Stimulated activated CD8-positive, alpha-beta memory T cell treated with anti-CD3 and anti-CD28 coated beads, Interleukin-12 subunit alpha, Interleukin-12 subunit beta, amount 100 ng/mL, for 1 hour (primary cell): ENCODE measurements at places on chromosomes 1 and 21.

GRCh38 chr1:204094313-204094729 is 21.4 kb downstream of the SOX13 start:
- DNase-seq = no peak

DNA sequence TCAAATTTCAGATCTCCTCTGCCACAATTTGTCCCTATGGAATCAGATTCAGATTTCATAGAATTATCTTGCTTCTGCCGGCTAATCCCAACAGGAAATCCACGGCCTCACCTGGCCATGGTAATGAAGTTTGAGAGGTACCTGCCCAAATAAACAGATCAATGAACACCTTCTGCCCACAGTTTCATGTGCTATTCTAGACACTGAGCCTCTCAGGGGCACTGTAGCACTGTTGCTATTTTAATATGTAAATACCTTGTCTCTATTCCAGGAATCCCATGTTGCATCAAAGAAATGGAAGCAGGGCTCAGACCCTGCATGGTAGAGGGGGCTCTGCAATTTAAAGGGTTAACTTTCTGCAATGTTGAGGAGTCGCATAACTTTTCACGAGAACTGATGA is 593.1 kb downstream of the PTBP2 start:
- no peak for DNase-seq

DNA sequence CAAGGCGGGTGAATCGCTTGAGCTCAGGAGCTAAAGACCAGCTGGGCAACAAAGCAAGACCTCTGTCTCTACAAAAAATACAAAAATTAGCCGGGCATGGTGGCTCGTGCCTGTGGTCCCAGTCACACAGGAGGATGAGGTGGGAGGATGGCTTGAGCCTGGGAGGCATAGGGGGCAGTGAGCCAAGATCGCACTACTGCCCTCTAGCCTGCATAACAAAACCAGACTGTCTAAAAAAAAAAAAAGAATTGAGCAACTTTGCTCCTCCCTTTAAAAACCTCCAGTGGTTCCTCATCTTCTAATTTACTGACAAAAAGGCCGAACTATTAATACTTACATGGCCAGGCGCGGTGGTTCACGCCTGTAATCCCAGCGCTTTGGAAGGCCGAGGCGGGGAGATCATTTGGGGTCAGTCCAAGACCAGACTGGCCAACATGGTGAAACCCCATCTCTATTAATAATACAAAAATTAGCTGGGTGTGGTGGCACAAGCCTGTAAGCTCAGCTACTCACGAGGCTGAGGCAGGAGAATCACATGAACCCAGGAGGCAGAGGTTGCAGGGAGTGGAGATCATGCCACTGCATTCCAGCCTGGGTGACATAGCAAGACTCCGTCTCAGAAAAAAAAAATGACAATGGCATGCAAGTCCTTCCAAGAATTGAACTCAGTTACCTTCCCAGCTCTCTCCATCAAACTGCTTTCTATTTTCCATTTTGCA is 4.4 kb downstream of the ACBD3 start:
- DNase-seq = no peak

DNA sequence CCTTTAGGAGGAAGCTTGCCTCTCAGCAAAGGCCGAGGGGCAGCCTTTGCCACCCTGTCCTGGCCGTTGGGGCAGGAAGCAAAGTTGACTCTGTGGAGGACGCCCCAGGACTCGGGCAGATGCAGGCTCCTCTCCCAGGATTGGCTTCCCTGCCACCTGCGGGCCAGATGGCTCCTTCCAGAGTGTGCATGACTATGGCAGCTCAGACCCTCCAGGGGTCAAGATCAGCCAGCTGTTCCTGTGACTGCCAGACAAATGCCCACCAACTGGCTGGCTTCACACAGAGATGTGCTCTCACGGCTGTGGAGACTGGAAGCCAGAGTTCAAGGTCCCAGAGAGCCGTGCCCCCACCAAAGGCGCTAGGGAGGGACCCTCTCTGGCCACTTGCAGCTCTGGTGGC is 87.0 kb upstream of the VAMP3 start:
- DNase-seq = no peak

- no peak for DNase-seq
These were observed 130.2 kb downstream of the IFI44 start for GRCh38 chr1:78779831-78780230.

DNA sequence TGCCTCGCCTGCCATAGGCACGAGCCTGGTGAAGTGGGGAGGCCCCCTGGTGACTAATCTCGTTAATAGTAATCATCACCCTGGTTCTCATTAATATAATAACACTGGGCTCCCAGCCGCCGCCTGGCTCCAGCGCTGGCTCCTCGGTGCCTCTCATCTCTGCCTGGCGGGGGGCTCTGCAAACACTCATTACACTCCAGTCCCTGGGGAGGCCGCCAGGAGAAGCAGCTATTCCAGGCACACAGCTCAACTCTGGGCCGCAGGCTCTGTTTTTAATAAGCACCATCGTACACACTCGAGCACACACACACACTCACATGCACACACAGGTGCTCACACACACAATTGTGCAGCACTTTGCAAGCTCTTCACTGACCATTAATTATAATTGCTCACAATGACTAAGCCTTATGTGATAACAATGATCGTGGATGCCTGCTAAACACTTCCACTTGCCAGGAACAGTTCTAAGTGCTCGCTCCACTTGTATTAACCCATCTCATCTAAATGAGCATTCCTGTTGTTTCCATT is 52.2 kb downstream of the SDC3 start:
- DNase-seq = no peak

- no peak for DNase-seq
These were observed 14.9 kb upstream of the LRRC3 start for GRCh38 chr21:44440241-44441040.

DNA sequence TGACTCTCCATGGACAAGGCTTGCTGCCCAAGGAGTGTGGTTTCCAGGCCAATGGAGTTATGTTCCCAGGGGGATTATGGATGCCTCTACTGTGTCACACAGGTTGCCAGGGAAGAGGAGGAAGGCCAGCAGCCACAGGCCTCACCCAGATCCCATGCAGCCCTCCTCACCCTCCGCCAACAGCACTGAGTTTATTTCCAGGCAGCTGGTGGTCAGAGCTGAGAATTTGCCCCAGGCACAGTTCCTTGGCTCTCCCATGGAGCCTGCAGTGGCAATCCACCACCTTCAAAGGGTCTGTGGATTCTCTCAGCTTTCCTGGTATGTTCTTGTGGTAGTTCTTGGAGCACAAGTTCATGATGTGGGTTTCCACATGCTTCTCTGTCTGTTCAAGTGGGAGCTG is 79.2 kb downstream of the NTNG1 start:
- no peak for DNase-seq

GRCh38 chr1:106554294-106554693 is 502.2 kb upstream of the PRMT6 start:
- no peak for DNase-seq

DNA sequence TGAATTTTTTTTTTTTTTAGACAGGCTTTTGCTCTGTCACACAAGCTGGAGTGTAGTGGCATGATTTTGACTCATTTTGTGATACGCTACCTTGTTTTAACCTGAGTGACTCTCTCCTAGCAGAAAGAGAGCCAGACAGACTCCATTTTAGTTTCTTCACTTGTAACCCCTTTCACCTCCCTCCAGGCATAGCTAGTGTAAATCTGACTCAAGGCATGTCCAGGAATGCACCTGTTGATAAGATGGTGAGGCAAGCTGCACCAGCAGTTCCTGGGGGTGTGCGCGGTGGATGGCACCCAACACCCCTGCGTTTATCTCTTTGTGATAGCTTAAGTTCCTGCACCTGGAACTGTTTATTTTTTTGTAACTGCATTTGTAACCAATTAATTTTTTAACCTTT is 4.7 kb upstream of the PHACTR4 start:
- no peak for DNase-seq
